Adrenal gland (tissue), 19 donors: ENCODE measurements at places on chromosomes 5 and 9. TPM values are rescaled to one million over a fixed set of nuclear protein-coding genes. Genes with fewer than 3 reads are reported as not detected.

GRCh38 chr5:80408484-80409366, 861 bp downstream of the ZFYVE16 start:
- peaks cover 42% of the 10 kb centered on the region for H3K4me1 ChIP-seq
- H3K36me3 ChIP-seq, result no peaks in the 10 kb centered on the region
- peak overlapping the region; percentile 37 for H3K4me3 ChIP-seq
- peak; percentile 72 for DNase-seq

DNA sequence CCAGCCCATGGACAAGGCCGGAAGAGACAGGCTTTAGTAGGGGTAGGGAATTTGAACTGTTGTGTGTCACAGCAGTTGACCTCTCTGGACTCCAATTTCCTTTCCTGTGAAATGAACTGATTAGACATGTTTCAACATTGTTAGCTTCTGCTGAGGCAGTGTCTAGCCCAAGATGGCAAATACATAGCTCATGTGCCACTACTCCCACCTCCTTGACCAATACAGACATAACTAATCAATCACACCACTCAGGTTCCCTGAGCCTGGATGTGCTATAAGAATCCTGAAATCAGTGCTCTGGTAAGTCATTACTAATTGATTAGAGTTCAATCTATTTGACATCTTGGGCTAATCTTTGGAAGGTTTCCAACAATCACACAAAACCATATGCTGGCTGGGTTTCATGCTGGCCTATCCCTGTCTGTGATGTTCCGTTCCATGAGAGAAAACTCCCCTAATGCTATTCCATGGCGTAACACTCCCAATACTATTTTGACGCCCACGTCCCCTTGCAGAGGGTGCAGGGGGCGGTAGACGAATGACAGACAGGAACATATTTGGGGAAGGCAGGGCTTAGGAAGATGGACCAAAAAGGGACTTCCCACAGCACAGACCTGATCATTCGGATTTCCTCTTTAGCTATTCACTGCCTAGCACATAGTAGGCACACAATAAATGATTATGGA, 95.2 kb downstream of the PDE6A start:
- no peaks in the 10 kb centered on the region for H3K36me3 ChIP-seq
- H3K4me1 ChIP-seq, result no peaks in the 10 kb centered on the region
- no peaks in the 10 kb centered on the region for H3K27me3 ChIP-seq
- DNase-seq, result no peak
- no peak overlapping the region for H3K4me3 ChIP-seq
- no peak overlapping the region for H3K27ac ChIP-seq

Gene SNCB
- total RNA-seq, result not detected

Gene ZNF883
- total RNA-seq, result 0.81 TPM

- H3K36me3 ChIP-seq, result no peaks in the 10 kb centered on the region
- peaks cover 33% of the 10 kb centered on the region for H3K4me1 ChIP-seq
- no peak overlapping the region for H3K4me3 ChIP-seq
Observed at GRCh38 chr5:132417010-132417439, 47.5 kb downstream of the SLC22A5 start.

DNA sequence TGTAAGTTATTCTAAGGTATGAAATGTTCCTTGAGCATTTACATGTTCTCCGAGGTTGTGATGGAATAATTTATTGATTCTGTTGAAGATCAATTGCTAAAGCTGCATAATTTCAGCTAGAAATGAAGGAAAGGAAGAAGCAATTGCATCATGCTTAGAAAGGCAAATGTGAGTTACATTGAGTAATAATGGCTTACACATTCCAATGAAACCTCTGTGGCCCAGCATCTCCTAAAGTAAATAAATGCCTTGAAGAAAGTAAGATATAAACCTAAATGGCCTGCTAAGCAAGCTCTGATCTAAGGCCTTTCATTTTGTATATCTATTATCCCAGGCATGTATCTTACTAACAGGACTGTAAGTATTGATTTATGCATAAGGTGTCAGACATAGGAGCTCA, 677.3 kb upstream of the RGMB start:
- H3K36me3 ChIP-seq, result no peaks in the 10 kb centered on the region
- no peak overlapping the region for H3K27ac ChIP-seq

DNA sequence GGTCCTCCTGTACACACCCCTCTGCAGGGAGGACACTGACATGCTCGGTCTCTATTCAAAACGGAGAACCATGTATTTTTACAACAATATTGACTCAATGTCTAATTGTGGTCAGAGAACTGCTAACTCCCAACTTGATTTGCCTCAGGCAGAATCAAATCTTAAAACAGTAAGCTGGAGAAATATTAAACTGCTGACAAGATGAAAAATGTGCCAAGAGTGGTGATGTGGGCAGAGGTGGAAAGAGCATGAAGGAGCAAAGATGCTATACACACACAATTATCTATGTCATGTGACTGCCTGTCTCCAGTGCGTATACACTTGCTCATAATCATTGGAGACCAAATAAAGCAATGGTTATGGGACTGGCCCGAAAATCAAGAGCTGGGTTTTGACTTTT, 556.1 kb upstream of the ZNF608 start:
- H3K4me1 ChIP-seq, result no peaks in the 10 kb centered on the region
- DNase-seq, result no peak
- no peak overlapping the region for H3K4me3 ChIP-seq
- no peak overlapping the region for H3K27ac ChIP-seq
- H3K36me3 ChIP-seq, result no peaks in the 10 kb centered on the region

DNA sequence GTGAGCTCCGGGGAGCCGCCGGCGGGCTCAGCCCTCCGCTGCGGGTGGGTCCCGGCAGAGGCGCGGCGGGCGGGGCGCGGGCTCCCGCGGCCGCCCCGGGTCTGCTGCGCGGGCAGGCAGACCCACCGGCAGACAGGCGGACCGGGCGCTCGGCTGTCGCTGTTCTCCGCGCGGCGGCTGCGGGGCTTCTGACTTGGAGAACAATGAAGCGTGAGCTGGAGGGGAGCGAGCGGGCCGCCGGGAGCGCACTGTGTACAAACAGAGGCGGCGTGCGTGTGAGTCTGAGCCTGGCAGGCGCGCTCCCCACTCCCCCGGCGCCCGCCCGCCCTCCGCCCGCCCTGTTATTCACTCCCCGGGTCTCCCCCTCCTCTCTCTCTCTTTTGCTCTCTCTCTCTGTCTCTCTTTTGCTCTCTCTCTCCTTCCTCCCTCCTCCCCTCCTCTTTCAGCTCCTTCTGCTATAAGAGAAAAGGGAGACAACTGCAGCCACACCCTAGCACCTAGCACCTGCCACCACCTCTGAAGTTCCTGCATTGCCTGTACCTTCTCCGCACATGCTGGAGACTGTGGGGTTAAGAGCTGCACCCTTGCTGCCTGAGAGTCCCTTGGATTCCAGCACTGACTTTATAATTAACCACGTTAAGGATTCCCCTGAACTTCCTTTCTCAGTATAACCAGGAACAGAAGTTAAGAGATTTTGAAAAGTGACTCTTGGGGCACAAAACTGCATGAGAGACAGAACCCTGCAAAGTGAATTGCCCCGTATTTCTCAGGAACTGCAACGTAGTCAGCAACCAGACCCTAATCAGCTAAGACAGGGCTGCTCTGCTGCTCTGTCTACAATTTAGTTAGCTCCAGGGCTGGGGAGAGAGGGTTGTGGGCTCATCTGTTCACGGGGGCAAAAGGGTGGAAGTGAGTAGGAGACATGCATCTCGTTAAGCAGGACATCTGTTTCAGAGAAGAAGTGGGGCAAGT, at the start of gene EDIL3:
TSS of gene EDIL3 (minus strand) at position 277 of the 972 bp plus-strand sequence. CDS start 506 bp downstream, outside the sequence.
- peak; percentile 59 for DNase-seq
- peak within 1 kb of the TSS; percentile 59 for H3K4me3 ChIP-seq
- no peaks in the 10 kb centered on the region for H3K4me1 ChIP-seq
- H3K27ac ChIP-seq, result no peak within 1 kb of the TSS
- no peaks in the 10 kb centered on the region for H3K36me3 ChIP-seq
- H3K27me3 ChIP-seq, result peaks cover 16% of the 10 kb centered on the region

DNA sequence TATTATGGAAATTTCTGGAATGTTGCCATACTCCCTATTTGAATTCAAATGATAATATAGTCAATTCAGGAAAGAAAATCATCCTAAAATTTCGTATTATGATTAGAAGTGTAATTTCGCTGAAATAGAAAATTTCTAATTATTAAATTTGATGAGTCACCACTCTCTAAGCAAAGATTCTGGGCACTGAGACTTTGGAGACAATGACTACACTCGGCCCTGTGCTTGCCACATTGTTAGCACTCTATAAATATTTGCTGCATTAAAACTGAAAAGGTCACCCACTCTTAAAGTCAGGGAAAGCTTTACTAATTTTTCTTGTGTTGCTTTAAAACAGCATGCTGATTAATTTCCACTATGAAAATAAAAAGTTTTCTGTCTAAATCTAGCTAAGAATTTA, 240.3 kb downstream of the TLE4 start:
- no peaks in the 10 kb centered on the region for H3K4me1 ChIP-seq
- no peak overlapping the region for H3K4me3 ChIP-seq
- H3K36me3 ChIP-seq, result no peaks in the 10 kb centered on the region
- H3K27ac ChIP-seq, result no peak overlapping the region
- H3K27me3 ChIP-seq, result no peaks in the 10 kb centered on the region

Gene PCDHB9
- total RNA-seq, result 0.81 TPM

DNA sequence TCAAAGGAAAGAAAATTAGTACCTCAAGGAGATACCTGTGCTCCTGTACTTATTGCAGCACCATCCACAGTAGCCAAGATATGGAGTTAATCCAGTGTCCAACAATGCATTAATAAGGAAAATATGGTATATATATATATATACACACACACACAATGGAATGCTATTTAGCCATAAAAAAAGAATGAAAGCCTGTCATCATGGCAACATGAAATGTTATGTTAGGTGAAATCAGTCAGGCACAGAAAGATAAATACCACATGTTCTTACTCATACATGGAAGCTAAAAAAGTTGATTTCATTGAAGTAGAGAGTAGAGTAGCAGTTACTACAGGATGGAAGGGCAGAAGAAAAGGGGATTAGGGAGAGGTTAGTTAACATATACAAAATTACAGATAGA, 601.5 kb downstream of the ANXA1 start:
- H3K27me3 ChIP-seq, result no peaks in the 10 kb centered on the region
- no peaks in the 10 kb centered on the region for H3K4me1 ChIP-seq
- H3K4me3 ChIP-seq, result no peak overlapping the region

- H3K27ac ChIP-seq, result no peak overlapping the region
- no peak overlapping the region for H3K4me3 ChIP-seq
- H3K4me1 ChIP-seq, result peaks cover 4% of the 10 kb centered on the region
- H3K36me3 ChIP-seq, result no peaks in the 10 kb centered on the region
- DNase-seq, result no peak
Observed at GRCh38 chr5:87074934-87075541, 192.6 kb upstream of the RASA1 start.

DNA sequence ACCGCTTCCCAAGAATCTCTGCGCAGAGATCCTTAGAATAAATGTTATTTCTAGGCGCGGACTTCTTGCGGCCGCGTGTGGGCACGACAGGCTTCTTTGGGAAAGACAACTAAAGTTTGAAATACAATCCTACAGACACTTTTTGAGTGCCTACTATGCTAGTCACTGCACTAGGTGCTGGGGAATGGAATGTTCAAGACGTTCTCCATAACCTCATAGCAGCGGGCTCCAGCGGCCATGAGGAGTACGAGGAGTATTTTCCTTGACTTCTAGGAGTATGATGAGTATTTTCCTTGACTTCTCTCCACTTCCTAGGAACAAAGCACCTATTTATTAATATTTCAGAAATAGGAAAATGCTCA, 636 bp upstream of the PWWP2A start:
- H3K4me3 ChIP-seq, result no peak overlapping the region
- H3K36me3 ChIP-seq, result peaks cover 20% of the 10 kb centered on the region
- H3K27me3 ChIP-seq, result no peaks in the 10 kb centered on the region
- H3K27ac ChIP-seq, result no peak overlapping the region
- H3K4me1 ChIP-seq, result peaks cover 9% of the 10 kb centered on the region

DNA sequence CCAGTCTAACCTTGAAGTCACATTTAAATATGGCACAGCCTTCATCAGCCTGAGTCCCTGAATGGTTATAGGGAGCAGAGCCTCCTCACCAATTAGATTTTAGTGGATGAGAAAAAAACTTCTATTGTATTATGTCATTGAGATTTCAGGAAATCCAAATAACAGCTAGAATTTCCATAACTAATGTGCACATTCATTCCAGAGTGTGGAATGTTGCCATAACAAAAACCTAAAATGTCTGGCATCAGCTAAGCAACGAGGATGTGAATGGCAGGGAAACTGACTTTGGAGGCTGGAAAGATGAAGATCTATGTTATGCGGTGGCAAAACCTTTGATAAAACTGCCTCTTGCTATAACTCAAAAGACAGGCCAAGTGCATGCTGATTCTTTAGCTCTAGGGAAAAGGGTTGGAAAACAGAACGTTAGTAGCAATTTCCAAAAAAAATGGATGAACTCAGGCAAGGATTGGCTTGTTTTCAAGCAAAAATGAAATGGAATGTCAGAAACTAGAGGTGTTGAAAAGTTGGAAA, 91.3 kb upstream of the NFIB start:
- no peak overlapping the region for H3K27ac ChIP-seq
- no peaks in the 10 kb centered on the region for H3K27me3 ChIP-seq
- DNase-seq, result no peak
- H3K36me3 ChIP-seq, result no peaks in the 10 kb centered on the region

Gene SPATA31C1
- not detected for total RNA-seq
